ENCODE measurements at places on chromosomes 6 and 20.

DNA sequence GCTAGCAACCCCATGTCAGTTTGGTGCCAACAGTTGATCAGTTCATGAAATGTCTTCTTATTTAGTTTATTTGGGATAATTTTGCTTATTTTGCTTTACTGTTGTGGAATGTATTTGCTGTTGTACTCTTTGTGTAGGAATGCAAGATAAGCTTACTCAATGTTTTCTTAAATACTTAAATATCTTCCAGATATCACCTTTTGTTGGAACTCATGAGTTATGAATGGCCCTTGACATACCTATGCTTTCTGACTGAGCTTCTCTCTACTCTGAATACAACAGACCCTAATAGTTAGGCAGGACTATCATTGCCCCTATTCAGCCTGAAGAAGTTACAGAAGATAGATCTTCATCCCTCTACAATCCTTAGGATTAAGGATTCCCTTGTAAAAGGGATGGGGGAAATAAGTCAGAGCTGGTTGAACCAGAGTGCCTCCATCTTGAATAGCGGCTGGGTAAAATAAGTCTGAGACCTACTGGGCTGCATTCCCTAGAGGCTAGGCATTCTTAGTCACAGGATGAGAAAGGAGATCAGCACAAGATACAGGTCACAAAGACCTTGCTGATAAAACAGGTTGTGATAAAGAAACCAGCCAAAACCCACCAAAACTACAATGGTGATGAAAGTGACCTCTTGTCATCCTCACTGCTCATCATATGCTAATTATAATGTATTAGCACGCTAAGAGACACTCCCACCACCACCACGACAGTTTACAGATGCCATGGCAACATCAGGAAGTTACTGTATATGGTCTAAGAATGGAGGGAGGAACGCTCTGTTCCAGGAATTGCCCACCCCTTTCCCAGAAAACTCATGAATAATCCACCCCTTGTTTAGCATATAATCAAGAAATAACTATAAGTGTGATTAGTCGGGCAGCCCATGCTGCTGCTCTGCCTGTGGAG lies 196.9 kb downstream of the AKAP7 start:
- no peak for DNase-seq

DNA sequence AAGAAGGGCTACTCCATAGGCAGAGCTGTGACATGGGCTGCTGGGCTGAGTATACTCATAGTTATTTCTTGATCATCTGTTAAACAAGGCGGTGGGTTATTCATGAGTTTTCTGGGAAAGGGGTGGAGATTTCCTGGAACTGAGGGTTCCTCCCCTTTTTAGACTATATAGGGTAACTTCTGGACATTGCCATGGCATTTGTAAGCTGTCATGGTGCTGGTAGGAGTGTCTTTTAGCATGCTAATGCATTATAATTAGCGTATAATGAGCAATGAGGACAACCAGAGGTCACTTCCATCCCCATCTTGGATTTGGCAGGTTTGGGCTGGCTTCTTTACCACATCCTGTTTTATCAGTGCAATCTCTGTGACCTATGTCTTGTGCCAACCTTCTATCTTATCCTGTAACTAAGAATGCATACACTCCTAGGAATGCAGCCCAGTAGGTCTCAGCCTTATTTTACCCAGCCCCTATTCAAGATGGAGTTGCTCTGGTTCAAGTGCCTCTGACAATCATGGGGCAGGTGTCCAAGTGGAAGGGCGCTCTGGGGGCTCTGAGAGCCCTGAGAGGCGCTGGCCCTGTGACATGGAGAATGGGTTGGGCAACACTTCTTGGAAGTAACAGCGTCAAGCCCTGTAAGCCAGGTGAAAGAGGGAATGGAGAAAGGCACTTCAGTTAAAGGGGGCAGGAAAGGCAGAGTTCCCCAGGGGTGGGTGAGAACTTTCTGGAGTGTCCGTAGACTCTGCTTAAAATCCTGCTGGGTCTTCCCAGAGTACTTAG lies 354.2 kb upstream of the SULF2 start:
- no peak for DNase-seq

DNA sequence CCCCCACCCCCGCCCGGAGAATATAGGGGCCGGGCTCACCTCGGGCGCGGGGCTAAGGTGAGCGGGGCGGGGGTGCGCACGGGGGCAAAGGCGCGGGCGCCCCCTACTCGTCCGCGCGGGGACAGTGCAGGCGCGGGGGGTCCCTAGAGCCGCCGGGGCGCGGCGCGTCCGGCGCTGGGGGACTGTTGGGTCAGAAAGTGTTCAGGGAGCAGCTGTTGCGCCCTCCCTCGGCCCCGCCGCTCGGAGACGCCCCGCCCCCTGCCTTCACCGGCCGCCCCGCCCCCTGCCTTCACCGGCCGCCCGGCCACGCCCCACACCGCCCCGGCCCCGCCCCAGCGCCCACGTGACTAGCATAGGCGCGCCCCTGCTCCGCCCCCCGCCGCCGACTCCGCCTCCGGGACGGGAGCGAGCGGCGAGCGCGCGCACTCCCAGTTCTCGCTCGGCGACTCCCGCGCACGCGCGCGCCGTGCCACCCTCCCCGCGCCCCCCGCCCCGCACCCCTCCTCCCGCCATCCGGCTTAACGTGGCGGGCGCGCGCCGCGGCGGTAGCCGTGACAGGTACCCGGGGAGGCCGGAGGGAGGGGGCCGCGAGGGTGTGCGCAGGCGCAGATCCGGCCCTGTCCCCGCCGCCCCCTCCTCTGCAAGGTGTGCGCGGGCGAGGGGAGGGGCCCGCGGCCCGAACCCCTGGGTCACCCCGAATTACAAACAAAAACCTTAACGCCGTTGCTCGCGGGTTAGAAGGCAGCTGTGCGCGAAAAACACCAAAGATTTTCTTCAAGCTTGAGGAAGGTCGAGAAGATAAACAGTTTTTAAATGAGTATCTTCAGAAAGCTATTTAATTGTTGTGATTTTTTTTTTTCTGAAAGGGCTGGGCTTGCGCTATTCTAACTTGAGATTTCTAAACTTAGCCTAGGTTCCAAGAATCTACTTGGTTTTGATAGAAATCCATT lies 704 bp upstream of the ZNF217 start:
- peak; percentile 99 for DNase-seq

DNA sequence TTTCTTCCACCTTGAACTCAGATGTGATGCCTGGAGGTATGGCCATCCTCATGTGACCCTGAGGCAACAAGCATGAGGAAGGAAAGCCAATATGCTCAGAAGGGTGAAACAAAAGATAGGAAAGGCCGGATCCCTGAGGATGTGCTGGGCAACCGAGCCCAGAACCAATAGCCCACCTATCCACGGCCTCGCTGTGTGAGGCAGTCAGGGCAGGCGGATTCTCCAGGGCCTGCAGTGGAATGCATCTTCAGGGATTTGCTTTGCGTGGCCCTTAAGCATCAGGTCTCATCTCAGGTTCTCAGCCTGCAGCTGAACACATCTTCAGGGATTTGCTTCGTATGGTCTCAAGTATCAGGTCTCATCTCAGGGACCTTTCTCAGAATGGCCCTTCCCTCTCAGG lies 139.8 kb downstream of the ANKRD60 start:
- no peak for DNase-seq

DNA sequence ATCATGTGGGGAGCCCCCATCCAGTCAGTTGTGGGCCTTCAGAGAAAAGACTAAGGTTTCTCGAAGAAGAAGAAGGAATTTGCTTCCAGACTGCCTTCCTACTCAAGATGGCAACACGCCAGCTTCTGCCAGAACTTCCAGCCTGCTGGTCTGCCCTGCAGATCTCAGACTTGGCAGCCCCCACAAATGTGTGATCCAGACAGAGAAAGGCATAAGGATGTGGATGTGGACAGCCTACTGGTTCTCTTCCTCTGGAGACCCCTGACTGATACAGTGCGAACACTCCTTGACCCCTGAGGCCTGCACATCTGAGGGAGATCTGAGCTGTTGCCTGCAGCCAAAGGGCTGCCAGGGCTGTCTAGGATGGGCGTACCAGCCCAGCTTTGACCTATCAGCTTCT lies 8.6 kb downstream of the GABRR1 start:
- DNase-seq, result no peak

- DNase-seq, result no peak
Observed at GRCh38 chr20:60057866-60058807, 99.9 kb downstream of the CDH26 start.

GRCh38 chr6:44780161-44780560 lies 392.7 kb downstream of the CDC5L start:
- no peak for DNase-seq

GRCh38 chr20:361561-361960 lies 14.7 kb downstream of the NRSN2 start:
- no peak for DNase-seq

DNA sequence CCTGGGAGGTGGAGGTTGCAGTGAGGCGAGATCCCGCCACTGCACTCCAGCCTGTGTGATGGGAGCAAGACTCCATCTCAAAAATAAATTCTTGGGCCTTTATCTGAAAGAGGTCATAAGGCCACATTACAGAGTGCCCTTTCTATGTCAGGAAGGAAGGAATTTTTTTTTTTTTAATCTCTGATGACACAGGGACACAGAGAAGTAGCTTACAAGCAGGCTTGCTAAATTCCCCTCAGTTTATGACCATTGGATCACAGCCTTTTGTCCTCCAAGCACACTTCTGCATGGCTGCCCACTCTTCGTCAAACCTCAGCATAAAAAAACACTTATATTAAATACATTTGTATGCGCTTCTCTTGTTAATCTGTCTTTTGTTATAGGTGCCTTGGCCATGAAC lies 7.5 kb upstream of the IFNGR1 start:
- DNase-seq, result no peak

GRCh38 chr20:62444286-62444685 lies 16.9 kb upstream of the RBBP8NL start:
- no peak for DNase-seq

DNA sequence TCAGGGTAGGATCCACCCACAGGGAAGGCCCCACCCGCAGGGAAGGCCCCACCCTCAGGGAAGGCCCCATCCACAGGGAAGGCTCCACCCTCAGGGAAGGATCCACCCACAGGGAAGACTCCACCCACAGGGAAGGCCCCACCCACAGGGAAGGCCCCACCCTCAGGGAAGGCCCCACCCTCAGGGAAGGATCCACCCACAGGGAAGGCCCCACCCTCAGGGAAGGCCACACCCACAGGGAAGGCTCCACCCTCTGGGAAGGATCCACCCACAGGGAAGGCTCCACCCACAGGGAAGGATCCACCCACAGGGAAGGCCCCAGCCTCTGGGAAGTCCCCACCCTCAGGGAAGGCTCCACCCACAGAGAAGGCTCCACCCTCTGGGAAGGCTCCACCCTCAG lies 40.5 kb downstream of the KCNQ2 start:
- no peak for DNase-seq

- DNase-seq, result no peak
Observed at GRCh38 chr6:118101831-118102345, 194.8 kb downstream of the SLC35F1 start.

- DNase-seq, result no peak
Observed at GRCh38 chr20:41268917-41269652, 48.4 kb downstream of the ZHX3 start.

GRCh38 chr20:2750491-2751251 lies 49.8 kb downstream of the CPXM1 start:
- DNase-seq, result no peak

GRCh38 chr20:19344341-19344740 lies 131.9 kb downstream of the SLC24A3 start:
- no peak for DNase-seq

GRCh38 chr20:16111852-16112412 lies 461.3 kb downstream of the KIF16B start:
- no peak for DNase-seq

DNA sequence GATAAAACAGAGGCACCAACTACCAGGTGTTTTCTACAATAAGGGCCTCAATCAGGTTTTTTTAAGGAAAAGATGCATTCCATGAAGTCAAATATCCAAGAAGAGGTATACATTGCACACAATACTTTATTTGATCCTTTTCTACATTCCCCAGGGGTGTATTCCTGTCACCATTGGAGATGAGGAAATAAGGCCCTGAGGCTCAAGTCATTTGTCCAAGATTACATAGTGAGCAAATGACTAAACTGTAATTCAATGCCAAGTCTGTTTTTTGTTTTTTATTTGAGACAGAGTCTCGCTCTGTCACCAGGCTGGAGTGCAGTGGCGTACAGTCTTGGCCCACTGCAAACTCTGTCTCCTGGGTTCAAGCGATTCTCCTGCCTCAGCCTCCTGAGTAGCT lies 69.2 kb upstream of the CDYL start:
- no peak for DNase-seq

DNA sequence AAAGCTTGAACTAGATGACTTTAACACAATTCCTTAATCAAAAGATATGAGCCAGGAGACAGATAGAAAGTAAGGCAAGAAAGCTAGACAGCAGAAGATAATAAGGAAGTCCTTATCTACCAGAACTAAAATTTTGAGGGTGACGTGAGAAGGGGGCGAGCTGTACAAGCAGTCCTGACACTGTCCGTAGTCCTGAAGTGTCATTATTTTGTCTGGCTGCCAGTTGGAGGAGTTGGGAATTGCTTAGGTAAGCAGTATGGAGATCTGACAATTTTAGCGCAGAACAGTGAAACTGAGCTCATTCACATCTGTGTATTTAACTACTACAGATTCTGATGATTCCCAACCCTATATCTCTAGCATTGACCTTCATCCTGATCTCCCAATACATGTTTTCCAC lies 25.8 kb upstream of the CEP85L start:
- DNase-seq, result no peak

DNA sequence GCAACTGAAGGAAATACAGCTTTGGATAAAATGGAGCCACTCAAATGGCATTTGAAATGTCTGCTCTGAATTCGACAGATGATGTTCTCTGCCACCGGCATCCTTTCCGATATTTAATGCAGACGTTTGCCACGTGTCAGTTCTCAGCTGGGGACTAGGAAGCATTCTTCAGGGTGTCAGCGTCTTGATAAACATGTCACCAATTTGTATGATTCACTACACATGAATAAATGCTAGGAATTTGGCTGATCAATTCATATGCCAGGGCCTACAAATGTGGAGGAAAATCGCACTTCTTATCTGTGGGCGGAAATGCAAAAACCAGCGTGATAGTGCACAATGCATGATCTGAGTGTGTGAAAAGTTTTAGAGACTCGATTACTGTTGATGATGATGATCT lies 169.5 kb downstream of the SLC24A3 start:
- DNase-seq, result no peak

GRCh38 chr6:14510038-14510437 lies 392.5 kb downstream of the CD83 start:
- no peak for DNase-seq

GRCh38 chr20:2805689-2806350 lies 5.4 kb upstream of the CPXM1 start:
- DNase-seq, result no peak

- no peak for DNase-seq
Observed at GRCh38 chr20:61307686-61308476, 55.8 kb downstream of the CDH4 start.

- DNase-seq, result no peak
Observed at GRCh38 chr6:159203304-159204005, 34.3 kb downstream of the FNDC1 start.

All from stimulated activated CD8-positive, alpha-beta memory T cell treated with anti-CD3 and anti-CD28 coated beads, Interleukin-2, amount 100 ng/mL, for 1 hour (primary cell).